ENCODE measurements at places on chromosomes 3 and 15. TPM values are rescaled to one million over a fixed set of nuclear protein-coding genes. Genes with fewer than 3 reads are reported as not detected.
A peak's percentile ranks its signal among the peaks of the same experiment; 100 is the strongest.

DNA sequence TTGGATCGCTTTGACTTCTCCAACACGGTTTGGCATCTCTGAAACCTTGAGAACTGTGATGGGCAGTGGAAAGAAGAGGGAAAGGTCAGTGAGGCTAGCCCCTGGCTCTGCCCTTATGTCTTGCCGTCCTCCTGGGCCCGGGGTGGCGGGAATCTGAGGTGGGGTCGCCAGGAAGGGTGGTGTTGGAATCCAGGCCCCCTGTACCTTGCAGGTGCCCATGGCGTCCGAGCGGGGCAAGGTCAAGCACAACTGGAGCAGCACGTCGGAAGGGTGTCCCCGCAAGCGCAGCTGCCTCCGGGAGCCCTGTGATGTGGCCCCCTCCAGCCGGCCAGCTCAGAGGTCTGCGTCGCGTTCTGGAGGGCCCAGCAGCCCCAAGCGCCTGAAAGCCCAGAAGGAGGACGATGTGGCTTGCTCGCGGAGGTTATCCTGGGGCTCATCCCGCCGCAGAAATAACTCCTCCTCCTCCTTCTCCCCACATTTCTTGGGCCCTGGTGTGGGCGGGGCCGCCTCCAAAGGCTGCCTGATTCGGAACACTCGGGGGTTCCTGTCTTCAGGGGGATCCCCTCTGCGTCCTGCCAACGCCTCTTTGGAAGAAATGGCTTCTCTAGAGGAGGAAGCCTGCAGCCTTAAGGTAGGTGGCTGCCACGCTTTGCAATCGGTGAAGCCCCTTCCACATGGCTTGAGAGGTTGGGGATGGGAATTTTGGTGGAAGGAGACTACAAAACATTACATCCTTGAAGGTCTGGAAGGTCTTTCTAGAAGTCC, 907 bp downstream of the TATDN2 start:
- peak; percentile 59 for DNase-seq

- DNase-seq: no peak
Measured at GRCh38 chr3:138473391-138473790, 39.0 kb downstream of the ESYT3 start.

- no peak for DNase-seq
Measured at GRCh38 chr3:155193868-155194267, 99.6 kb downstream of the STRIT1 start.

DNA sequence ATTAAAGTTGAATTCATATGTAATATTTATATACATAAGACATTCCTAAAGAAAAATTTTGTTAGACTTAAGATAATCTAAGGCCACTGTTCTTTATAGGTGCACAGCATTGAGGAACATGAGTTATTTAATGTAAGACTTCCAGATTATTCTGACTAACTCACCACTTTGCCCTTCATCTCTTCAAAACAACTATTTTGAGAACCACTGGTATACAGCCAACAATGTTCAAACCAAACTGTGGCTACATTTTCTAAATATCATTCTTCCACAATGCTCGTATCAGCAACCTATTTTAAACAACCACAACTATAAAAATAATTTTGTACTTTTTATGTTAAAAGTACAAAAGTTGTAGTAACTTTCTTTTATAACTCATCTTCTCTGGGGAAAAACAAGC, 199.8 kb upstream of the ALCAM start:
- DNase-seq: no peak

- no peak for DNase-seq
Measured at GRCh38 chr15:42373274-42373673, 14.0 kb downstream of the CAPN3 start.

DNA sequence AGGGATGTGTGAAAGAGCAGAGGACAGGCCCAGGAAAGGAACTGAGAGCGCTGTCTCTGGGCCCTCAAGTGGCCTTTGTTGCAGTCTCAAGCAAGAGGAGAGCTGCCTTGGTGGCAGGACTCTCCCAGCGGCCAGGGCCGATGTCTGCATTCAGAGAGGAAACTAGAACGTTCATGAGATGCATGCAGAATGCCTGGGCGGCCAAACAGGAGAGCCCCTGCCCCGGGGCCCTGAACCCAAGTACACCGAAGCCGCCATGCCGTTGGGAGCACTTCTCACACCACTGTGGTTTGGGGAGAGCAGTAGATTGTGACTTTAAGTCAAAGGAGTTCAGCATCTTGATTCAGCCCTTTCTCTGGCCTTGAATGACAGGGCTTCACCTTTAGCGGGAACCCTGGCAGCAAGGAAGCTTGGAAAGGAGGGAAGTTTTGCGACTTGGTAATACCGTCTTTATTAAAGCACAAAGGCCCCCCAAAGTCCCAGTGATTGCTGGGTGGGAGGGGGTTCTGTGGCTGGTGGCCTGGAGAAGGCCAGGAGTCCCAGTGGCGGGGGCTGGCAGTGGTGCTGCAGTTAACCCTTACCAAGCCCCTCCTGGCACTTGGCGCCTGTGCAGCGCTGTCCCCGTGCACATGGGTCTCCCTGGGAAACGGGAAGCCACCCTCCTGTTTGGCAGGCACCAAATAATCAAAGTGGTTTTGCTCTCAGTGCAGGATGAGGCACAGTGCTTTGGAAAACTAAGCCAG, 36.2 kb downstream of the SLC6A11 start:
- no peak for DNase-seq

DNA sequence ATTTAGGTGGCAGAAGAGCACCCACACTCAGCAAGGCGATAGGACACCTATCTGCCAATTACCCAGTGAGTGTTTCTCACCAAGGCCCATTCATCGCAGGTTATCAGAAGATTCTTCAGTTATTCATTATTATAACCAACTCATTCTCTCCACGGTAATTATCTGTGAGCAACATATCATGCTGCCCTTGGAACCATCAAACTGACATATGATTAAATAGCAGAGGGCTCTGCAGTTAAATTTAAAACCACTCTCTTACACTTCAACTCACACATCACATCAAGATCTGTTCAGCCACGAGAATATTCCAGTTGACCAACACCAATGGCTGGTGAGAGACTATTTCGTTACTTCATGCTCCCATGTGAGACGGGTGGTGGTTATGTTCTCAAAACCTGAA, 489.3 kb downstream of the ERC2 start:
- no peak for DNase-seq

DNA sequence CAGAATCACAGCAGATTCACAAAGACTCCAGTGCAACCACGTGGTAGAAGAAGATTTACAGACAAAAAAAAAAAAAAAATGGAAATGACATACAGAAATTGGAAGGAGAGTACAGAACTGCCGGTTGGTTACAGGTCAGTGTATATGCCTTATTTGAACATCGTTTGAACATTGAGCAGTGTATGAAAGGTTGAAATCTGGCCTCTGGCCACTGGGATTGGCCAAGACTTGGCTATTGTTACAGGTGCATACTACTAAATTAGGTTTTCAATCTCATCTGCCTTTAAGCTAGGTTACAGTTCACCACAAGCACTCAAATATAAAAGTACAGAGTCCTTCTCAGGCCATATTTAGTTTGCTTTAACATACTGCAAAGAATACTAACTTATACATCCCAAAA, 59.8 kb downstream of the THBS1 start:
- no peak for DNase-seq

TM4SF18 gene
- total RNA-seq: not detected

DNA sequence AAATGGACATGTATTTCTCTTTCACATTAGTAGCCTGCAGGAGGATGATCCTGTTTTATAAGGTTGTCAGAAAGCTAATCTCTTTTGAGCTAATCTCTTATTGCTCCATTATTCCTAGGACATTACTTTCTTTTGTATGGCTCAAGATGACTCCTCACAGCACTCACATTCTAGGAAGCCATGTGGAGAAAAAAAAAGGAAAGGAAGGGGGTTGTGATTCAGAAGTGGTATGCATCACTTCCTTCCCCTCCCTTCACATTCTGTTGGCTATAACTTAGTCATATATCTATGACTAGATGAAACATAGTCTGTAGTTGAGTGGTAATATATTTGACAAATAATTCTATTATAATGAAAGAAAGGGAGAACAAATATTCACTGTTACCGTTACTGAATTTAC, 168.8 kb upstream of the TTC14 start:
- DNase-seq: no peak

DNA sequence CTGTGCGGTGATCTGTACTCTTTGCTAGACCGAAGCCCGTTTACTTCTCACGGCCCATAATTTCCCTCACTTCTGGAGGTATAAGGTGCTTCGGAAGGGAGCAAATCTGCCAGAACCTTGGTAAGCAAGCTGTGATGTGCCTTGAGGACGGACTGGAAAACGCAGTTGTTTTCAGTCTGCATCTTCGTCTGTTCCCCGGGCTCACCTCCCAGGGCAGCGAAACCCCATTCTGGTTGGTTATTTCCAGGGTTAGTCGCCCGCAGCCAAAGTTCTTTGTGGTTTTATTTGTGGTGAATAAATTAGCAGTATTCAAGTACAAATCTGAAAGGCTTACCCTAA, 401 bp downstream of the RAMAC start:
- DNase-seq: no peak

- DNase-seq: no peak
Measured at GRCh38 chr3:67067251-67067650, 69.1 kb downstream of the KBTBD8 start.

DNA sequence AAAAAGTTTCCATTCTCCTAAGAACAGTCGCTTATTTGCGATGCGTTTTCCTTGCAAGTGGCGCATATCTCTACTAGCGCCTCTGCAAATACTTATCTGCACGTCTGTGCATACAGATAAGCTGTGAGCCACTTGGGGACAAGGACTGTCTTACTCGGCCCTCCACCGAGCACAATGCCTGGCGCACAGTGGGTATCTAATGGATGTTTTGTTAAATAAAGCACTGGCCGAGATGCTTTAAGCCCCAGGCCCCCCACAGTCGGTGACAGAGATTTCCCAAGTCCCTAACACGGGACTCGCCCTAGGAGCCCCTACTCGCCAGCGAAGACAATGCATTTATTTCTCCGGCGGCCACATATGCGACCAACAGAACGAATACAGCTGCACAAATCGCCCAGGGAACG, 503 bp downstream of the HLTF start:
- DNase-seq: peak; percentile 14

DNA sequence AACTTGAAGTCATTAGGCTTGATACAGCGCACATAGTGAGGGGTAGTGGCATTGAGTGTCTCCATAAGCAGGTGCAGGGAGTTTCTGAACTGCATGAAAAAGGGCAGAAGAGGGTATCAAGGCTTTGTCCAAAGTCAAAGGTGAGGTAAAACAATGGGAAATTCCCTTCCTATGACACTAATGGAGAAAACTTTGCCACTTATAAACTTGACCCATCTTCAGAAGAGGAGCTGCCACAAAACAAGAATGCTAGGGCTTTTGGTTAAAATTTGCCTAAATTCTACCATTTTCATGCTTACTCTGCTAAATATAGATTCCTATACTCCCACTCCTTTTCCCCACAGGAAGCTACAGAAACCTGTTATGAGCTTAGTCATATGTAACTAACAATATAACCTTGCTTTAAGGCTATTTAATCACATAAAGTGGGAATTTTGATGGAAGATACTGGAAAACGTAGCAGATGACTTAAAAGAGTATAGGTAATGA, 87.5 kb upstream of the MYO5C start:
- no peak for DNase-seq

GRCh38 chr15:65778269-65778668, 13.8 kb downstream of the DENND4A start:
- DNase-seq: no peak

- DNase-seq: no peak
Measured at GRCh38 chr3:37922721-37923568, 61.3 kb downstream of the CTDSPL start.

AEN gene
- 155 TPM for total RNA-seq

DNA sequence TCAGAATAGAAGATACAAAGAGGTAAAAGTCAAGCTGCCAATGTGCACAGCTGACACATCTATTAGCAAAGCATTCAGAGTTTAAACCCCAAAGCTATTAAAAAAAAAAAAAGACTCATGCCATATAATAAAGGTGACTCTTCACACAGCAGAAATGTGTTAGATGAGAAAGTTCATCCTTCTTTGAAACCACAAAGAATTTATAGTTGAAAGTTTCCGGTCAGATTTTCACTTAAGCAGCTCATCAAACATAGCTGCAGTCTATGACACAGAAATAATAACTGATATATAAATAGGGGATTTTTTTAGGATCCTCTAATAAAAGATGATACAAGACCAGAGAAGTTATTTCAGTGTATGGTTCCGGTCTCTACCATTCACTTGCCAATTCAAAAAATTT, 76.6 kb downstream of the WWTR1 start:
- DNase-seq: no peak

CAND2 gene
- 1.8 TPM for total RNA-seq

GRCh38 chr3:71119171-71119570, 464.4 kb downstream of the FOXP1 start:
- DNase-seq: no peak

DNA sequence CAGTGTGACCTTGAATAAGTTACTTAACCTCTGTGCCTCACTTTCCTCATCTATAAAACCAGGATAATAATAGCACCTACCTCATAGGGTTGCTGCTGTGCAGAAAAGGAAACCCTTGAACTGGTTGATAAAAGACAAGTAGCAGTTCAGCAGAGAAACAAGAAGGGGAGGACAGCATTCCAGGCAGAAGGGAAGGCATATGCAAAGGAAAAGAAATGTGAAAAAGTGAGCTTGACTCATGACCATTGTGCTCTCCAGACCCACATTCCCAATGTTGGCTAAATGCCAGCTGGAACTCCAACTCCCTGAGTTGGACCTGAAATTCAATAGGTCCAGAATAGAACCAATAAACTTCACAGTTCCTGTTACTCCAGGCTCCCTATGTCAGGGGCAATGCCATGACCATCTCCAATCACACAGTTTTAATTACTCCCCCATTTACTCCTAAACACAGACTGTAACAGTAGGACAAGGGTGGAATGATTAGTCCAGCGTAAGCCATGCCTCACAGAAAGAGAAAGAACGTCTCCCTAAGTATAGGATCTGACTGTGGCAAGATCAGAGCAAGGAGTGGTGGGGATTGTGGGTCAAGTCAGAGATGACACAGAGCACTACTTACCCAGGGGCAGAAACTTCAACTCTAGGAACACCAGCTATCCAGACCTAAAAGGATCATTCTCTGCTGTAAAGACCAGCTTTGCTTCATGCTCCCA, 26.9 kb downstream of the PRKAR2A start:
- DNase-seq: no peak

DNA sequence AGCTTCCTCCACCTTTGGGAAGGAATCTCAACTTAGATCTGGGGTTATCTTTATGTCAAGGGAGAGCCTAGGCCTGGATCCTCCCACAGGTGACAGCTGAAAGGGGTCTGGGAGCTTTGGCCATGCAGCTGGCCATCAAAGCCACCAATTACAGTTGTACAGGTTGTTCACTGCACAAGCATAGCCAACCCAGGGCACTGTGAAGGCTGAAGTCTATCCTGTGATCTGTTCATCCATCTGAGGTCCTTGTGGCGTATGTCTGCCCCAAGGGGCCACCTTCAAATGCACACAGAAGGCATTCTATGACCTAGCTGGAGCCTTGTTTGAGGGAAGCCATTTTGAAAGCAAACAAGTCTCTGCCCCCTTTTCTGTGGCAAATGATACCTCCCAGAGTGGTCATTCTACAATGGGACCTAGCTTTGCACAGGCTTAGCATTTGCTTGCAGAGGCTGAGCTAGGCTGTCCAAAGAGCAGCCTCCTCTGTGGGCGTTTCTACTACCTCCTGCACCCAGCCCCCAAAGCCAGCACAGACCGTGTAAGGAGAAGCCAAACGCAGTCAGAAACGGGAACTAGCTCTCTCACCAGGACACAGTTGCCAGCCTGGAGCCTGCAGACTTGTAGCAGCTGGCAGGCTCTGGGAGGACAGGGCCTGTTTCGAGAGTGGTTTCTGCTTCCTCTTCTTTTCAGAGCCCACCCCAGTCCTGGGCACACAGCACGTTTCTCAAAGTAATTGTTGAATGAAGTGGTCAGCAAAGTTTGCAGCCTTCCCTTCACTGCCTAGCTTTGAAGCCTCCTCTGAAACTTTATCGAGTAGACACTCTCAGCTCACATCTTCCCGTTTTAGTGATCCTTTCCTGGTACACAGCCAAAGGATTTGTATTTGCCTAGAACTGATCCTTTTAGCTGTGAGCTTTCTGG, 157.3 kb upstream of the SMAD3 start:
- no peak for DNase-seq
